Gastrocnemius medialis (tissue), 4 donors: ENCODE measurements at places on chromosomes 16 and 17. TPM values are rescaled to one million over a fixed set of nuclear protein-coding genes. Genes with fewer than 3 reads are reported as not detected.

RSL1D1 gene
- 215 TPM for total RNA-seq

DNA sequence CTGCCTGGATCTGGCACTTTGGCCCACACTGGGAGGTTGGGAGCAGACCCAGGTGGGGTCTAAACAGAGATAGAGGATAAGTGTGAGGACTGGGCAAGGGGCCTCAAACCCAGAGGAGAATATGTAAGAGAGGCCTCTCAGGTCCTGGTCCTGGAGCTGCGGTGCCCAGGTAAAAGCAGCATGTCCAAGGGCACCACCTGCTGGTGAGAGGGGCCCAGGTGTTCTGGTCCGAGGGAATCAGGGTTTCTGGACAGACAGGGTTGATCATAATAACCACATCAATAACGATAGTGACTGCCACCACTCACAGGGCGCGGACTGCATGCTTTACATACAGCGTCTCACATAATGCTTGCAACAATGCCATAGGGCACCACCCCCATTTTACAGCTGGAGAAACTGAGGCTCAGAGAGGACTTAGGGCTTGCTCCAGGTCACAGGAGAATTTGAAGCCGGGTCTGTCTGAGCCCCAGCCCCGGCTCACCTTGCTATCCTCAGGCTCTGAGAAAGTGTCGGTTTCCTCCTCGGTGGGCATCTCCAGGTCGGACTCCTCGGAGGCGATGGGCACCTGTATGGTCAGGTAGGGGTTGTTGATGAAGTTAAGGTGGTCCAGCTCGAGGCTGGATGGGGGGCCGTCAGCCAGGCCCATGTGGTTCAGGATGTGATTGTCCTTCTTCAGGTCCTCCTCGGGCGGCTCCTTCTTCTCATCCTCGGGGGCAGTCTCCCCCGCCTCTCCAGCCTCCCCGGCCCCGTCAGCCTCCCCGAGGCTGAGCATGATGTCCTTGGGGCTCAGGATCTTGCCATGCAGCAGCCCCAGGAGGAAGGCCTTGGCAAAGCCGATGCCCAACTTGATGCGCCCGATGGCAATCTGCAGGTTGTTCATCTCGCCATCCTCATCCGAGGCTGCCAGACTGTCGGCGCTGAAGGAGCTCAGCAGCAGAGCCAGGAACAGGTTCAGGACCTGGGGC is 19.1 kb upstream of the CD79B start:
- no peak overlapping the region for H3K4me3 ChIP-seq
- no peak for DNase-seq
- peaks cover 69% of the 10 kb centered on the region for H3K4me1 ChIP-seq
- peaks cover under 1% of the 10 kb centered on the region for H3K36me3 ChIP-seq
- no peaks in the 10 kb centered on the region for H3K27me3 ChIP-seq

FBXW10 gene
- 0.29 TPM for total RNA-seq

WNK4 gene
- not detected for total RNA-seq

DNA sequence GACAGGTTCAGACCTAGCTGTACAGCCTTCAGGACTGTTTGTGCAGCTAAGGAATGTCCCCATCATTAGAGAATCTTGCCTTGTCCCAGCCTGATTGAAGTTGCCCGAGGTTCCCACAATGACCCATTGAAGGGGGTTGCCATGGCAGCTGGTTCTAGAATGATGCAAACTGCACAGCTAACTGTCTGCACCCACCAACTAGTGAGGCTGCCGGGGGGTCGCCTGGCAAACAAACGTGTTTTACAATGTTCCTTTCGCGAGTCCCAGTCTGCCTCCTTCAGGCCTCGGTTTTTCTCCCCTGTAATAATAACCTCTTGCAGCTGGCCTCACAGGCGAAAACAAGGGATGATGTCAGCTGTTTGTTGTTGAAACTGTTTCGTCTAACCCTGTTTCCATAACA is 5.5 kb downstream of the C16orf96 start:
- DNase-seq = no peak
- H3K36me3 ChIP-seq = no peaks in the 10 kb centered on the region
- H3K27me3 ChIP-seq = no peaks in the 10 kb centered on the region

GRCh38 chr17:17480593-17481148 is 3.9 kb downstream of the MED9 start:
- H3K27me3 ChIP-seq = no peaks in the 10 kb centered on the region
- no peak for DNase-seq
- no peak overlapping the region for H3K4me3 ChIP-seq
- H3K27ac ChIP-seq = peak overlapping the region; percentile 31

- H3K27ac ChIP-seq = no peak overlapping the region
- H3K4me3 ChIP-seq = no peak overlapping the region
- no peak for DNase-seq
- H3K36me3 ChIP-seq = no peaks in the 10 kb centered on the region
- H3K27me3 ChIP-seq = no peaks in the 10 kb centered on the region
- H3K4me1 ChIP-seq = no peaks in the 10 kb centered on the region
Observed at GRCh38 chr17:55303701-55304145, 39.0 kb downstream of the HLF start.

MT1A gene
- total RNA-seq = 20.2 TPM

GRCh38 chr17:69142175-69142802 is 594 bp upstream of the ABCA6 start:
- peaks cover 7% of the 10 kb centered on the region for H3K4me1 ChIP-seq
- no peaks in the 10 kb centered on the region for H3K27me3 ChIP-seq
- H3K27ac ChIP-seq = peak overlapping the region; percentile 45

GRCh38 chr17:13240851-13241250 is 223.0 kb upstream of the ELAC2 start:
- no peaks in the 10 kb centered on the region for H3K36me3 ChIP-seq
- no peak overlapping the region for H3K4me3 ChIP-seq
- no peaks in the 10 kb centered on the region for H3K4me1 ChIP-seq
- no peak for DNase-seq

DNA sequence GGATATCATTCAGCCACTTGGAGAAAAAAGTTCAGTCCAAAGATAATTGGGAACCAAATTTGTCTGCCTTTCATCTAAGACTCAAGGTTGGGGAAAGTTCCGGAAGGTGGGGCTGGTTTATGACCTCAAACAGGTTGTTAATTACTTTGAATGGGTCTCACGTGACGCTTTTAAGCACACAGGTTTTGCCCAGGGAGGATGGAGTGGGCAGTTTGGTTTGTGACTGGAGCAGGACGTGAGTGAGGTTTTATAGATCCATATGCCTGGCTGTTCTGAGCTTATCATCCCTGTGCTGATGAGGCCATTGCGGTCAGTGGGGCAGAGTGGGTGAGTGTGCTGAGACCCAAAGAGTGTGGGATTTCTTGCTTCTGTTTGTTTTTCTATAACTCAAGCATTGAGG is 38.7 kb upstream of the GPRC5B start:
- no peaks in the 10 kb centered on the region for H3K27me3 ChIP-seq
- H3K4me3 ChIP-seq = no peak overlapping the region
- no peaks in the 10 kb centered on the region for H3K36me3 ChIP-seq
- no peaks in the 10 kb centered on the region for H3K4me1 ChIP-seq

DNA sequence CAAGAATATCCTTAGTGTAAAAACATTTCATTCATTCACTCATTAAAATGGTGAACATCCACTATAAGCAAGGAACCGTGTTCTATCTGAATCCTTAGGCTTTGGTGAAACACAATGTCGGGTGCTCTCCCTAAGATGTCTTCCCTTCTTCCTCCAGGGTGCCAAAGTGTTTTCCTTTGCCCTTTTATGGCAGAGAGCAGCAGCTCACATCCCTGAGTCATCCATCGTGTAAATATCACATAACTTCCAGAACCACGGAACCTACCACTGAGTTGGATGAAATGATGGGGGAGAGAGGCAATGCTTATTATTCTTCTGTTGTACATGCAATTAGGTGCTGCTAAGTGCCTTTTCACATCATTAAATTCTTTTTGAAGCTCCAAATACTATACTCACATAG is 50.2 kb downstream of the DNAH3 start:
- no peak for DNase-seq
- no peaks in the 10 kb centered on the region for H3K4me1 ChIP-seq
- H3K27ac ChIP-seq = no peak overlapping the region
- no peak overlapping the region for H3K4me3 ChIP-seq

- H3K4me3 ChIP-seq = no peak overlapping the region
- no peak overlapping the region for H3K27ac ChIP-seq
- no peaks in the 10 kb centered on the region for H3K36me3 ChIP-seq
- no peak for DNase-seq
- no peaks in the 10 kb centered on the region for H3K27me3 ChIP-seq
Observed at GRCh38 chr17:66002063-66002585, 189.8 kb downstream of the CEP112 start.

GRCh38 chr17:55090079-55090492 is 121.5 kb downstream of the STXBP4 start:
- no peak overlapping the region for H3K4me3 ChIP-seq
- no peak overlapping the region for H3K27ac ChIP-seq
- no peaks in the 10 kb centered on the region for H3K27me3 ChIP-seq
- peaks cover 9% of the 10 kb centered on the region for H3K4me1 ChIP-seq
- no peak for DNase-seq
- H3K36me3 ChIP-seq = no peaks in the 10 kb centered on the region

DNA sequence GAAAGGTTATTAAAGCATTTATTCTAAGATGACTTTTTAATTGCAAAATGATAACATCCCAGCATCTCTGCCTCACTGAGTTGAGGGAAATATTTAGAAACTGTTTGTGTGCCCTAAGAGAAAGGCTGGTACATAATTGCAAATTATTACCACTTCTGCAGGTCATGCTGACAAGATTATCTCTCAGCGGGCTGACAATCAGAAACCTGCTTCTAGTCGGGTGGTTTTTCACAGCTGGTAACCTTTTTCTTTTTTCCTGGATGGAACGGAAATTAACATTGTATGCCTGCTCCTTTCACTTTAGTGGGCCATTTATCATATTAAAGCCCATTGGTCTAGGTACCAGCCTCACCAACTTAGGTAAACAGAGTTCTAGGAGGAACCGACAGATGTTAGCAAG is 17.0 kb upstream of the NUDT7 start:
- no peak overlapping the region for H3K4me3 ChIP-seq
- H3K4me1 ChIP-seq = no peaks in the 10 kb centered on the region
- no peaks in the 10 kb centered on the region for H3K27me3 ChIP-seq
- no peak overlapping the region for H3K27ac ChIP-seq
- no peak for DNase-seq
- no peaks in the 10 kb centered on the region for H3K36me3 ChIP-seq

DNA sequence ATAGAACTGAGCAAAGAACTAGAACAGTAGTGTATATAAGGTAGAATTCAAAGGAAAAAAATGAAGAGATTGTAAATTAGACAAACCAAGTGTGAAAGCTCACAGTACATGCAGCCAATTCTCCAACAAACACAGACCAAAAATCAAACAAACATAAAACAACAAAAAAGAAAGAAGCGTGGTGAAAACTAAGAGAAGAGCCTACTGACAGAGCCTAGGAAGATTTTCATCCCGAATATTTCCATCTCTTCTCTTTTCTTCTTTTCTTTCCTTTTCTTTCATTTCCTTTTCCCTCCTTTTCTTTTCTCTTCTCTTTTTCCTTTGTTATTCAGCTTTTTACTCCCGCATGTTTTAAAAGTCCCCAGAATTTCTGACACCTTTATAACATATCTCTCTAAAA is 1103.6 kb downstream of the CDH8 start:
- no peaks in the 10 kb centered on the region for H3K27me3 ChIP-seq
- H3K36me3 ChIP-seq = no peaks in the 10 kb centered on the region
- no peaks in the 10 kb centered on the region for H3K4me1 ChIP-seq

- no peaks in the 10 kb centered on the region for H3K36me3 ChIP-seq
- DNase-seq = peak; percentile 70
- no peaks in the 10 kb centered on the region for H3K27me3 ChIP-seq
- peak within 1 kb of the TSS; percentile 52 for H3K4me3 ChIP-seq
- peaks cover 8% of the 10 kb centered on the region for H3K4me1 ChIP-seq
Observed at GRCh38 chr17:8176197-8176940, at the start of gene TMEM107. TMEM107 (minus strand) TSS chr17:8176380; CDS start chr17:8176286, 94 bp downstream.

CTRL gene
- 0.27 TPM for total RNA-seq

DNA sequence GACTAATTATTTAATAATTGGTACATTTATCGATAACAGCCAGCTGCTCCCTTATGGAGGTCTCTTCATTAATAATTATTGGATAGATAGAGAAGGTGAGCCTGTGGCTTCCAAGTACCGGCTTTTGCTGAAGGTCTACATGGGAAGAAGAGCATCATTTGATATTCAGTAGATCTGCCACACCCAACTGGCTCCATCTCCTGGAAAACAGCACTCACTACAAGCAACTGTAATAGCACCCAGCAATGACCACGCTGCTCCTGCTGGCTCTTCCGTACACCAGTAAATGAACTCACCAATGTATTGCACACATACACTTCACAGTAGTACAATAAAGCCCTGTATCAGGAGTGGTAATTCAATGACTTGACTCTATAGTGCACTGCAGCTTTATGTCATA is 19.5 kb downstream of the MARVELD3 start:
- H3K4me1 ChIP-seq = no peaks in the 10 kb centered on the region
- H3K4me3 ChIP-seq = no peak overlapping the region

- H3K4me3 ChIP-seq = no peak overlapping the region
- no peak overlapping the region for H3K27ac ChIP-seq
- H3K4me1 ChIP-seq = no peaks in the 10 kb centered on the region
- H3K36me3 ChIP-seq = no peaks in the 10 kb centered on the region
- H3K27me3 ChIP-seq = peaks cover 5% of the 10 kb centered on the region
Observed at GRCh38 chr17:44610331-44610730, 45.9 kb upstream of the MEIOC start.

GPRC5B gene
- total RNA-seq = 59.5 TPM

SYT17 gene
- 0.87 TPM for total RNA-seq

DNA sequence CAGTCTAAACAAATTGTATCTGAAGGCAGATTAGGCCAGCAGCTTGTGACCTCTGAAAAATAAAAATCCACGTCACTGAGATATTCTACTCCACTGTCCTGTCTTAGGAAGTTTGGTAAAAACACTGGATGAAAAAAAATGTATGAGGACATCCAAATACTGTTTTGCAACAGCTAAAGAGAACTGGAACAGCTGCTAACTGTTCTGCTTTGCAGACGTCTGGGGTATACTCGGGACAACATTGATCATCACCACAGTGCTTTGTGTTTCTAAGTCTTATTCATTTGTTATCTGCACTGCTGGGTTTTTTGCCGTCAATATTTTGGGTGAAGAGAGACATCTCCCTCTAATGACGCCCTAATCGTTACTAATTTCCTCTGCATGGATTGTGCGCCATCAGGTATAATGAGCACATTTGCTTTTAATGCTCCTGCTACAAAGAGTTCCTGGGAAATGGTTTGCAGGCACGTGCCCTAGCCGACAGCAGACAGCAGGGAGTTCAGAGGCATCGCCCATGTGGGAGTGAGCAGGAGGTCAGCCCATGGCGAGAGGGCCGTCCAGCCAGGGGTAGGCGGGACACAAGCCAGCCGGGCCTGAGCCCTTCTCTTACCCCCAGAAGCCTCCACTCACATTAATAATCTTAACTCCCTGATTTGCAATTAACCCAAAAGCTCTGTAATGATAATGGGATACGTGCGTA is 87.0 kb downstream of the CBLN1 start:
- no peak overlapping the region for H3K27ac ChIP-seq
- H3K27me3 ChIP-seq = no peaks in the 10 kb centered on the region
- no peaks in the 10 kb centered on the region for H3K4me1 ChIP-seq
- no peak overlapping the region for H3K4me3 ChIP-seq
